ENCODE measurements at places on chromosomes 11 and 22.

- no peak for DNase-seq
Observed at GRCh38 chr11:60128376-60128775, 39.9 kb downstream of the MS4A2 start.

- DNase-seq: no peak
Observed at GRCh38 chr22:29308791-29309262, 2.4 kb downstream of the GAS2L1 start.

- DNase-seq: no peak
Observed at GRCh38 chr11:93623179-93623578, 38.3 kb upstream of the CEP295 start.

DNA sequence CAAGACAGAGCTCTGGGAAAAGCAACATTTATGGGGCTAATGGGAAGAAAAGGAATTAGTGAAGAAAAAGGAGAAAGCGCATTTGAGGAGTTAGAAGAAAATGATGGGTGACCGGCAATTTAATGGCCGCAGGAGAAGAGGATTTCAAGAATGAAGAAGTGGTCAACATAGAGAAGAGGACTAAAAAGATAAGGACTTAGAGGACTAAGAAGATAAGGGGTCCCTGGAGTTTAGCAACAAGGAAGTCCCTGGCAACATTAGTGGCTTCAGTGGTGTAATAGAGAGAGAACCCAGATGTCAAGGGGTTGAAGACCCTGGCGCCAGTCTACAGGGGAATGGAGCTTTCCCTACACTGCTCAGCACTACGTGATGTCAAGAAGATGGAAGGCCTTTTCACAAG lies 32.3 kb downstream of the WEE1 start:
- no peak for DNase-seq

- no peak for DNase-seq
Observed at GRCh38 chr11:108112057-108112456, 9.3 kb upstream of the ACAT1 start.

DNA sequence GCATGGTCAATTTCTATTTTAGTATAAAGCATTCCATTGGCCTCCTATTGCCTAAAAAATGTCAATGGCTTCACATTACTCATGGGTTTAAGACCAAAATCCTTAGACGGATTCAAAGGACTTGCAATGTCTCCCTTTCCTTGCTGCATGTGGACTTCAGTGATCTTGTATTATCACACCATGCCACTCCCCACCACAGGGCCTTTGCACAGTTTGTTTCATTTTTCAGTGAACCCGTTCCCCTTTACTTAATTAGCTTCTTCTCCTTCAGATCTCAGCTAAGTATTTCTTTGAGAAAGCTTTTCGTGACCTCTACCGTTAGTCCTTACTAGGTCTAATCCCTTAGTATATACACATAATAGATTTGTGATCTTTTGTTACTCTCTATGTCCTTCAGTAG lies 269.7 kb downstream of the FAM76B start:
- no peak for DNase-seq

DNA sequence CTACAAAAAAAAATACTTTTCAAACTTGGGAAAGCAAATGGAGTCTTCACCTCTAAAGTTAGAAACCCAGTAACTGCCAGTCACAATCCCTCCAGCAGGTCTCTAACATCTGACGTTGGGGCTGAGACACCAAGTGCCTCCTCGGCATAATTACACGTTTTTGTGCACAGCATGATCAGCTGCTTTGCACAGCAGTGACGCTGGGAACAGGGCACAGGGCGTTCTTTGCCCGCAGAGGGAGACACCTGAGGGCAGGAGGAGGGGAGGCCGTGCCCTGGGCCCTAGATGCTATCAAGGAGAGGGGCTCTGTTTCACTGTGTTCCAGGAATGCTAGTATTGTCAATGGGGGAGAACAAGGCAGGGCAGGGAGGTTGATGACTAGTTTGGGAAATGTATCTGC lies 120.1 kb downstream of the PARVA start:
- DNase-seq: no peak

DNA sequence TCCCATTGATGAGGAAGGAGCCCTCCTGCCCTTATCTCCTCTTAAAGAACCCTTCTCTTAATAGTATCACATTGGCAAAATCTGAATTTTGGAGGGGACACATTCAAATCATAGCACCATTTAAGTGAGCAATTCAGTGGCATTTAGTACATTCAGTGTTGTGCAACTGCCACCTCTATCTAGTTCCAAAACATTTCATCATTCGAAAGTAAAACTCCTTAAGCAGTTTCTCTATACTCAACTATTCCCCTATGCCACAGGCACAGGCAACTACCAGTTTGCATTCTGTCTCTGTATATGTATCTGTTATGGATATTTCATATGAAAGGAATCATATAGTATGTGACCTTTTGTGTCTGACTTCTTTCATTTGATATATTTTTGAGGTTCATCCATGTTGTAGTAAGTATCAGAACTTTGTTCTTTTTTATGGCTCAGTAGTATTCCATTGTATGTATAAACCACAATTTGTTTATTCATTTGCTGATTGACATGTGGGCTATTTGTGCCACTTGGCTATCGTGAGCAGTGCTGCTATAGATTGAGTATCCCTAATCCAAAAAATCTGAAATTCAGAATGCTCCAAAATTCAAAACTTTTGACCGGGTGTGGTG lies 22.9 kb downstream of the FAR1 start:
- no peak for DNase-seq

GRCh38 chr11:29005401-29005980 lies 897.3 kb downstream of the METTL15 start:
- DNase-seq: no peak

GRCh38 chr11:46597609-46598219 lies 3.9 kb upstream of the AMBRA1 start:
- DNase-seq: no peak

DNA sequence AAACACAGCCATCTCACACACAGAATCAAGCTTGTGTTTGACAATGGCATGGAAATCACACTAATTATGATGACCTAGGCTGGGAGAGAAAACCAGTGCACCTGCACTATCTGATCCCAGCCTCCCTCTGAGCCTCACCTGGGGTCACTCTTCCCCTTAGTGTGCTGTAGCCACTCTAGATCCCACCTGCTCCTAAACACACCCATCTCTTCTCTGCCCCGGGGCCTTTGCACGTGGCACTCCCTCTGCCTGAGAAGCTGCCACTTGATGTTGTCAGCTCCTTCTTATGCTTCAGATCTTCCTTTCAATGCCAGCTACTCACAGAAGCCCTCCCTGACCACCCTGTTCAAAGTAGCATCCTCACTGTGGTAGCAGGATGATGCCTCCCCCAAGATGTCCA lies 42.9 kb upstream of the NFAM1 start:
- no peak for DNase-seq

DNA sequence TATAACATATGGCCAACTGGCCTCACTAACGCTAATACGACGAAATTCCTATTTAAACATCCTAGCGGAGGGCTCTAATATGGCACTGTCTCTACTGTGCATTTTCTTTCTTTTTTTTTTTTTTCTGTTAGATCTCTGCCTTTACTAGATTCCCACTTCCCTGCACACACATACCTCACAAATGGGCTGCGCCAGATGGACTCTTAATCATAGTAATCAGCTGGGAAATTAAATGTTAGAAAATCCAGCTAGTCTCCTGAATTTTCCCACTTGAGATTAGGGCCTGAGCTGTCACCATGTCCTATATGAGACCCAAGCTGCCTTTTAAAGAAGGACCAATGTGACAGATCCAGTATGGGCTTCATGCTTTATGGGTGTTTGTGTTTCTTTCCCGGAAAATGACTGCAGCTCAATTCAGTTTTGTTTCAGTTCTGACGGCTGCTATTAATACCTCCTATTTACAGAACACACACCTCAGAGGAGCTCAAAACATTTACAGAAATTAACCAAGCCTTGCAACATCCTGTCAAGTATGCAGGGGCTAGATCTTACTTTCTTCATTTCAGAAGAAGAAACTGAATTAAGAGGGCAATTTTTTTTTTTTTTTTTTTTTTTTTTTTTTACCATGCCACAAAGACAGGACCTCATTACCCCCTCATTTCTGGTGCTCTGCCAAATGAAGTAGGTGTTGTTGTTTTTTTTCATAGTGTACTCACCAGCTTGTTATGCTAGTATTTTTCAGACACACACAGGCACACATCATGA lies 49.8 kb upstream of the BLID start:
- DNase-seq: no peak

- DNase-seq: no peak
Observed at GRCh38 chr11:116707746-116708145, 65.0 kb downstream of the BUD13 start.

GRCh38 chr11:74204701-74205100 lies 33.6 kb downstream of the PPME1 start:
- DNase-seq: no peak

DNA sequence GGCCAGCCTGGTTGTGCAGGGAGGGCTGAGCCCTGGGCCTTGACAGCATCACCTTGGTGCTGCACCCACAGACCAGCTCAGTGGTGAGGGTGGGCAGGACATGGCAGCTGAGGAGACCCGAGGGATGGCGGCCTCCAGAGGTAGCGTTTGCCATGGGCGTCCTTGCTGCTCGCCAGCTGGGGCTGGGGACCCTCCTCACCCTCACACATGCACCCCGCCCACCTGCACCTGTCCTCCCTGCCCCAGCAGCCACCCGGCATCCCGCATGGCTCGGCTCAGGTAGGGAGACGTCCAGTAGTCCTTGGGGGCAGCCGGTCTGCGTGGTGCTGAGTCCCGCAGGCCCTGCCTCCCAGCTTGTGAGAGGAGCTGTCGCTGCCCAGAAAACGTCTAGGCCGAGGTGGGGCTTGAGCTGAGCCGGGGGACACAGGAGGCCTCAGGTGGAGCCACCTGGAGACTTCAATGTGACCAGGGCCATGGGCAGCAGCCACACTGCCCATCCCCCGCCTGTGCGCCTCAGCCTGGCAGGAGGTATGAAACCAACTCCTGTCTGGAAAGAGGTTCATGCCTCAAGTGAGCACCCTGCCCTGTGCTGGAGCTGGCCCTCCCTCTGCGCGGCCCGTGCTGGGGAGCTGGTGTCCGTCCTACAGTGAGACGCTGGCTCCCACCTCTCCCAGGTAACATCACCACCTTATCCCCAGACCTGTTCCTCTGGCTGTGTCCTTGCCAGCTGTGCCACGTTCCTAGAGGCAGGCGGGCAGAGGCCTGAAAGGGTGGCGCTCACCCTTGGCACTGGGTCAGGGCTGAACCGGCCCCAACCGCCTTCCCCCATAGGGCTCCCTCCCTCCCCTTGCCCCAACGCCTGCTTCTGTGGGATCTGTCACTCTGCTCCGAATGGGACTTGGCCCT lies 3.3 kb upstream of the TRABD start:
- DNase-seq: no peak

DNA sequence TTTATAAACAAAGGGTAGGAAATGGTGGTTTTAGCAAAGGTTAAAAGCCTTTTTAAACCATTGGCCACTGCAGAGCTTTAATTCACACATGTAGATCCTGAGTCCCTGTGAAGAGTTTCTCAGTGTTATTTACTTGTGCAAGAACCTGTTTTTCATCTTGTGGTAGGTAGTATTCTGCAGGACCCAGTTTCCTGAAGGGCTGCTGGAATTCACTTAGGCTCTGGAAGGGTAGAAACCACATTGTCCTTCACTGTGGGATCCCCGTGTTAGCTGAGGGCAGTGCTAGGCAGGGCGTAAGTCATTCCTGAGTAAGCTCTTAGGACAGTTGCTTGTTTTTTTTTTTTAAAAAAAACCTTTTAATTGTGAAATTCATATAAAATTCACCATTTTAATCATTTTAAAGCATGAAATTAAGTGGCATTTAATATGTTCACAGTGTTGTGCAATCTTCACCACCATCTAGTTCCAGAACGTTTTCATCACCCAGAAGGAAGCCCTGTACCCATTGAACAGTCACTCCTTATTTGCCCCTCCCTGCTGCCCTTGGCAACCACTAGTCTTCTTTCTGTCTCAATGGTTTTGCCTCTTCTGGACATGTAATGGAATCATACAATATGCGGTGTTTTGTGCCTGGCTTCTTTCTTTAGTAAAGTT lies 77.7 kb downstream of the C22orf31 start:
- DNase-seq: no peak

GRCh38 chr22:46563381-46564083 lies 26.1 kb upstream of the CELSR1 start:
- DNase-seq: peak; percentile 32

GRCh38 chr22:20268279-20269012 lies at the start of gene RTN4R:
Gene RTN4R (minus strand): TSS chr22:20268318. CDS start chr22:20268092, 226 bp downstream.
- peak; percentile 73 for DNase-seq

DNA sequence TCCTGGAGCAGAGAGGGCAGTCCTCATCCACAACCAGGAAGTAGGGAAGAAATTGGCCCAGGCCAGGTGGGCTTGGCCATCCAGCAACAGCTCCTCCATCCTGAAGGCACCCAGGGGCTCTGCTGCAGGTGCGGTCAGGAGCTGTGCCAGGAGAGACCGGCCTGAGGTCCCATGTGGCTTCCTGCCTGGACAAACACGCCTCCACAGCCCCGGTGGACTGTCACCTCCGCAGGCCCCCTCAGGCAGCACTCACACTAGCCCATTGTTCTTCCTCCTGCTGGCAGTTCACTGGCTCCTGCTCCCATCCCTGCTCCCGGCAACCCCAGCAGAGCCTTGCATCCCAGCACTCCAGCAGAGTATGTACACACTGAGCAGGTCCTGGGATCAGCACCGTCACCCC lies 16.0 kb upstream of the POU2AF1 start:
- no peak for DNase-seq

DNA sequence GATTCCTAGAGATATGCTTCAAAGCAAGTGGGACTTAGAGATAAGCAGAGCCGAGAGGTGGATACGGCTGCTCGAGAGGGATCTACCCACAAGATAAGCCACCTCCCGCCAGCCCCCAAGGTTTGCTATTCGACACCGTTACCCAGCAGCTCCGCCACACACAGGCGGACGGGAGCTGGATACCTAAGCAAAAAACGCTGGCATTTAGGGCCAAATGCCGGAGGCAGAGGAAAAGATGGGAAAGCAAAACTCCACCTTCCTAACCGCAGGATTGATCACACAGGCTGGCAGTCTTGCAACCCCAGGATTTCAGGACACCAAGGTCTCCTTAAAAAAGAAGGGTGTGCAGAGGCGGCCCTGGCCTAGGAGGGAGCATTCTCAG lies 709 bp downstream of the FTH1 start:
- no peak for DNase-seq

- no peak for DNase-seq
Observed at GRCh38 chr11:22161489-22161888, 31.4 kb upstream of the ANO5 start.

- DNase-seq: no peak
Observed at GRCh38 chr11:8947230-8947943, 4.6 kb upstream of the ASCL3 start.

- no peak for DNase-seq
Observed at GRCh38 chr11:70669871-70670675, 271.7 kb downstream of the CTTN start.

GRCh38 chr11:17129003-17129402 lies 51.5 kb upstream of the RPS13 start:
- no peak for DNase-seq

Data from muscle of back (tissue), 13 donors.